ENCODE measurements at places on chromosomes 2 and 18.
A peak's percentile ranks its signal among the peaks of the same experiment; 100 is the strongest.

DNA sequence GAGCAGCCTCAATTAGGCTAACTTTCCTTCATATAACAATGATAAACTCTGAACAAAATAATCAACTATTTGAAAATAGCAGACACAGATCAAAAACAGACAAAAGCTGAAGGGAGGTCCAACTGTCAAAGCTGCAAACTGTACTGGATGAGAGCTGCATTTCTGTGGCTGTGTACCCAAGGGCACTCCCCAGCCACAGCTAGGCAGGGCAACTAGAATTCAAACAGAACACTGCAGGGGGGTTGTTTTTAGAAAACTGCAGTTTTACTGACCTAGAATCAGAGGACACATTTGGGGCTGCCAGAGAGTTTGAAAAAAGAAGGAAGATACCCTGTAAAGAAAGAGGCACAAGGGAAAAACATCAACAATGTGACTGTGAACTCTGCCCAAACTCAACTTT is 56.8 kb downstream of the SMAD2 start:
- DNase-seq, result no peak

GRCh38 chr18:53883771-53884170 is 340.7 kb downstream of the MBD2 start:
- no peak for DNase-seq

DNA sequence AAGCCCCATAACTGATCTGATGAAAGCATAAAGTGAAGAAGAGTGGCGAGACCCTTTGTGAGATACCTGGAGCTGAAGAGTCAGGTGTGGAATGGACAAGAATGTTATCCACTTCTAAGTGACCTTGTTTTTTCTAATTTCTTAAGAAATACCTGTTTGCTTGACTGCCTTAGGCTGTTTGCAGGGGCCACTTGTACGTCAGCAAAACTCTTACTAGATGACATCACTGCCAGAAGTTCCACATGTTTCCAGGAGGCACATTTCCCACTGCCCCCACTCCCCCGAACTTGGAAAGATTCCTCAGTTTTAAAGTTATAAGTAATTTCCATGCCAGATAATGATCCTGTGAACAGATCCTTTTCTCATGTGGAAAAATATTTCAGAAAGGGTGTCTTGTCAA is 8.0 kb downstream of the EPAS1 start:
- DNase-seq, result no peak

DNA sequence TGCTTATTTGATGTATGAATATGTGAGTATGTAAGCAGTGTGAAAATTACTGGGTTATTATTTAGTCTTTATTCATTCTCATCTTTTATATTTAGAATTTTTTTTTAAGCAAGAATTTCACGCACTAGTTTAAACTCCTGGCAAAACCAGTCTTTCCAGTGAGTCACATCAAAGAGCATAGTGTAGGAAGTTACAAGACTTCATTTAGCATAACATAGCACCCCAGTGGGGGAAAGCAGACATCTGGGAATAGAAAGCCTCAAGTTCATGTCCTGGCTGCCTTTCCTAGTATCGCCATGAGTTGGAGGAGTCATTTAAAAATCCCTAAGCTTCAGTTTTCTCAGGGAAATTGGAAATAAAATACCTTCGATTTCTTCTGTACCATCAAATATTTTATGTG is 408.3 kb downstream of the NUP35 start:
- no peak for DNase-seq

DNA sequence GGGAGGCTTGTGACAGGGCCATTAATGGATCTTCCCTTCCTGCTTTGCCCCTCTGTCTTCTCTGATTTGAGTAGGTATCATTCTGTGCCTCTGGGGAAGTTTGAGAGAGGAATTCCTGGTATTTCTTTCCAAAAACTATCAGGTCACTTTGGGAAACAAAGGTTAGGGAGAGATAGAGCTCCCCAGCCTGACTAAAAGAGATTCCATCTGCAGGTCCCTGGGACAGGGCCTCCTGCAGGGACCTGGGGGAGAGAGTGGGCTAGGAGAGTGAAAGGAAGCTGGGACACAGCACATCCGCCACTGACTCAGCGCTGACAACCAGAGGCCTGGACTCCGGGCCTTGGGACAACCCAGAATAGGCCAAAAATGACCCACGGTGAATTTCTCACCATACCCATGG is 6.4 kb downstream of the GALNT14 start:
- no peak for DNase-seq

- peak; percentile 7 for DNase-seq
These were observed 1530.7 kb downstream of the LRP1B start for GRCh38 chr2:140600116-140600515.

DNA sequence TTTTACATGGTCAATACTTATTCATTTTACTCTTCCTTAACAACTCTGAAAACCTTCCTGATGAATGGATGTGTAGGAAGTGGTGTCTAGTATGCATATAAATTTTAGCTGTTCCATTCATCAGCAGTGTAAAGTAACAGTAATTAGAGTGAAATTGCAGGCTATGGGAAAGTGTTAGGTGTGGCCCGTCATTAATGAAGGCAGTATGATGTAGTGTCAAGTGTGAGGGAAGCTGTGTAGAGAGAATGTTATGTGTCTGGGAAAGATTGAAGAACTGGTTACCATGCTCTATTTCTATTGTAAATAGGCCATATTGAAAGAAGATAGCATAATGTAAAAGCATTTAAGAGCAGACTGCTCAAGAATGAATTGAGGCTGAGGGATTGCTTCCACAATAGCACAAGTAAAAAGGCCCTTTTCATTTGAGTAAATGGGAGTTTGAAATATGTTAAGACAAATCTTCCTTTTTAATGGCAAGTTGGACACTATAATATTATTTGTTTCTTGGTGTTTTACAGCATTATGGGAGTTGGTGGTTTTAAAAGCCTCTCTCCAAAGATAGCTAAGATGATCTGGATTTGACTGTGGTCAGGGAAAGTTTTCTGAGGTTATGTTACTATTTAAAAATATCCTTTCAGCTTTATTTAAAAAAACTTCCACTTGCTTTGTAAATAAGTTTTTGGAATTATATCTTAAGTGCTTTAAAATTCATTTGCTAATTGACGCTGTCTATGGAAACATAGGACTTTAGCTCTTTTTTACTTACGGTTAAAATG is 401.0 kb upstream of the ZEB2 start:
- DNase-seq, result no peak

- peak; percentile 39 for DNase-seq
These were observed 3.7 kb upstream of the SPEG start for GRCh38 chr2:219430633-219431615.

DNA sequence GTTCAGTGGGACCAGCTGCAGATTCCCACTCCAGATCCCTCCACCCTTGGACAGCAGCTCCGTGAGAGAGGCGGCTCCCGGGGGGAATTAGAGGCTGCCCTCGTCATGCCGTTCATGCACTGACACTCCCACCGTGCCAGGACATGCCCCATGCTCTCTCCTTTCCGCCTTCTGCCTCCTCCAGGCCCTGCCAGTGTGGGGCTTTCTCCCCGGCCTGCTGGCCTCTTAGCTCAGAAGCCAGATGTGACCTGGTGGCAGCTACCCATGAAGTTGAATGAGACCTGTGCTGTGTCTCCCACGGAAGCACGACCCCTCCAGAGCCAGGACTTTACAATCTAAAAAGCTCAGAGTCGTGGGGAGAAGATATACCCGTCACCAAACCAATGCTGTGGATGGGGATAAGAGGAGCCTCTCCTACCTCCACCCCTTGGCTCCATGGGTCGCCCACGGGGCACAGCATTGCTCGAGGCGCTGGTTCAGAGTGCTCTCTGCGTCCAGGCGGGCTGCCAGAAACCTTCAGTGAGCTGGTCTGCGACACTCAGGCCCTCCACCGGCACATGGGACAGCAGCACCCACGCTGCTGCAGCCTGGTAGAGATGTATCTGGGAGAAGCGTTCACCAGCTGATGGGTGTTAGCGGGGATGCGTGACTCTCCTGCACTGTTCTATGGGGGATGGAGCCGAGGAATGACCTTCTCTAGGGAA is 111.0 kb upstream of the GPC1 start:
- DNase-seq, result no peak

GRCh38 chr2:150528861-150529801 is 41.7 kb upstream of the RND3 start:
- peak; percentile 48 for DNase-seq

DNA sequence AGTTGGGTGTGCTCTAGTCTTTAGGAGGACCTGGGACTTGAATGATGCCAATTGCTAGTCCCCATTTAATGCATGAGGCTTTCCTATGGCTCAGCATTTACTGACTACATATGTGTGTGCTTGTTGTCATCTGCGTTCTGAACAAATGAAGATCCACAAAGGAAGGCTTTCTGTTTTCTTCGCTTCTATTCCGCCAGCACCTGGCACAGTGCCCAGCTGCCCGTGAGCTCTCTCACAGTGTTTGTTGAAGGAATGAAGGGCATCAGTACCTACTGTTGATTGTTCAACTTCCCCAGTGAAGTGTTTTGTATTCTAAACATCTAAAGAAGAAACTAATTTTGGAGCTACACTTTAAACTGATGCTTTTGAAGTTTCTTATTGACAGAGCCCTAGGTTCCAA is 122.4 kb upstream of the LINC00305 start:
- DNase-seq, result no peak

GRCh38 chr2:229314117-229314516 is 43.0 kb upstream of the PID1 start:
- DNase-seq, result no peak

DNA sequence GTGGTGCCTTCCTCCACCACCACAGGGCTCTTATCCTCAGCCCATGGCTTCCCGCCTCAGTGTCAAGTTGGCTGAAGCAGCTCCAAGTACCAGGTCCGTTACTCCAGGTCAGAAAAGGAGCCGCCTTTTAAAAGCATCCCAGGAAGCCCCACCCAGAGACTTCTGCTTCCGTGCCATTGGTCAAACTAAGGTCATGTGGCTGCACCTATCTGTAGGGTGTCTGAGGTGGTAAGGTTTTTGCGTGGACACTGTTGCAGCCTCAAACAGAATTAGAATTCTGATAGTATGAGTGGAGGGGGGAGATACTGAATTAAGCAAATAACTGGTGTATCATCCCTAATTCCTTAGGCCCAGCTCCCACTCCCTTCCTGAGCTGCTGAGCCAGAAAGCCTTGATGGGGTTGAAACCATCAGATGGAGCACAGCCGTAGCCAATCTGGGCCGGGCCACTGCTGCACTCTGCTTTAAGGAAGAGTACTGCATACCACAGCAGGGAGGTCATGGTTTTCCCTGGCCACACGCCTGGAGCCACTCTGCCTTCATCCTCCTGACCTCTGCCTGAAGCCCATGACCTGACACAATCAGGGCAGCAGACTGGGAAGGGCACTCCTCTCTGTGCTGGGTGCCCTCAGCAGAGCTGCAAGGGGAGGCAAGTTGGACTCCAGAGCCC is 8.4 kb downstream of the TMEM247 start:
- no peak for DNase-seq

DNA sequence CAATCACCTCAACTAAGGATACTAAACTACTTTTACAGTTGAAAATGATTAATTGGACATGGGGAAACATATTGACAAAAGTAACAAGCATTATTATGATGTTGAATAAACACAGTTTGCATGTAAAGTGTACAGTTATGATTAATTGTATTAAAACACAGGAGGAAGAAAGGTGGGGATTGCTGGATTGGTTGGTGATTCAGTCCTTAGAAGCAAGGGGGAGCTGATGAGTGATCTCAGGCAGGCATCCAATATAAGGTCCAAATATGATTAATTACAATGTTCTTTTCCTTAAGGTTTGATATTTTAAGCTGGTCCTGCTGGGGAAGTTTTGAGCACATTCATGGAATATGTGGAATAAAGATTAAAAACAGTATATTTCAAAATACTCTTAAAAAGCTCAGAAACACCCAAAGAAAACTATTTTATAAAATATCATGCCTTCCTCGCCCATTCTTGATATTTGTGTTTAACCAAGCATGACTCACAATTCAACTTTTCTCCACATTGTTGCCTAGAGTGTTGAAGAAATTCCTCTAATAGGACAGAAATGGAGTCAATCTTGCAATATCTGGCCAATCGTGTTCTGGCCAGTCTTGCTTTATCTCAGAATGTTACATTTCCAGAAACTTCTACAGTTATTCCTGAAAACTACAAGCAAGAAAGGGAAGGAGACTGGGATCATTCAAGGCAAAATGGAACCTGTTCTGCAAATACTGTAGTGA is 268.2 kb downstream of the RPIA start:
- no peak for DNase-seq

GRCh38 chr2:79005216-79005615 is 20.3 kb upstream of the REG3G start:
- DNase-seq, result no peak

DNA sequence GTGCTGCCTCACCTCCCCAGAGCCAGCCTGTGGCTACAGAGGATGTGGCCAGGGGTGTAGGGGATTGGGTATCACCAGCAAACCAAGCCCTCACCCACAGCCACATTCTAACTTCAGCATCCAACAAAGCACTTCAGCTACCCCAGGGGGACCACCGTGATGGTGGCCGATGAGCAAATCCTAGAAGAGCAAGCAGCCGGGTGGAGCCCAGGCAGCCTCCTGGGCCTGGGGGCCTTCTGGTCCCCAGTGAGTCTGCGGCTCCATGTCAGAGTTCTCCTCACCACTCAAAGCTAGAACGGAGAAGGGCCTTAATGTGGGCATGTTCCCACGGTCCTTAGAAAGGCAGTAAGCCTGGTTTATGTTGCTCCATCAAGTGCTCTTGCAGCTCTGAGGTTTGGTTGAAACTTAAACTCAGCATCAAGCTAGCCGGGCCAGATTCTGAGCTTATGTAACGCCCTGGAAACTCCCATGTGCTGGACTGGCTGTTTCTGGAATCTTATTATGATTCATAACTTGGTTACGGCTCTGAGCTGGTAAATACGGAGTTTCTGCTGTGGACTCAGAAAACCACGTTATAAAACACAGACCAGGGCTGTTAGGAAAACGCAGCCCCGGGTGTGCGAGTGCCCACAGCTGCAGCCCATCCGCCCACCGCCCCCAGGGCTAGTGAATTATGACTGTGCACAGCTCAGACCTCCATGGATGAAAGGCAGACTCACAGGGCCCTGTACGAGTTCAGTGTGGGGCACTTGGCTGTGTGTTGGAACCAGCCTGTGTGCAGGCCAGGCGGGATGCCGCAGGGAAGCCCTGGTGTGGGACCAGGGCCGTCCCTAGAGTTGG is 99.8 kb downstream of the SEPTIN10 start:
- no peak for DNase-seq

DNA sequence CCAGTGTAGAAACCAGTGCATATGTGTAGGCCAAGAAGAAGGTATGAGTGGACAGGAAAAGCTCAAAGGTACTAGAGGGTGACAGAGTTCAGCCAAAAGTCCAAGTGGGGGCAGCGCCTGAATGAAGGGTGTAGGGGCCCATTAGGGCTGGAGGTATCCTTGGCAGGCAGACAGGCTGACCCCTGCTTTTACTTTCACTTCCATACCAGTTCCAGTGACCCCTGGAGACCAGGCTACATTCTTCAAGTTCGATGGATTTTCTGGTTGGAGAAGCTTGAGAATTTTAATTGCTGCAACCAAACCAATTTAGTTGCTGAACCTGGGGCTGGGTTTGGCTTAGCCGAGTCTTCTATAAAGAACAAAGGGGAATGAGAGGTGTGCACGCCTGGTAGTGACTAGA is 42.3 kb upstream of the MRPL33 start:
- DNase-seq, result peak; percentile 12
